Left lung (tissue), 14 donors: ENCODE measurements at places on chromosomes 1 and 21. TPM values are rescaled to one million over a fixed set of nuclear protein-coding genes. Genes with fewer than 3 reads are reported as not detected.

SAMSN1 gene
- polyA plus RNA-seq: 2.5 TPM

PRAMEF17 gene
- not detected for polyA plus RNA-seq

SZRD1 gene
- 92.7 TPM for polyA plus RNA-seq

CASQ2 gene
- 0.72 TPM for polyA plus RNA-seq

SPRR1A gene
- not detected for polyA plus RNA-seq

ASAP3 gene
- 43.7 TPM for polyA plus RNA-seq

A3GALT2 gene
- polyA plus RNA-seq: not detected

DPT gene
- 0.77 TPM for polyA plus RNA-seq

COL11A1 gene
- polyA plus RNA-seq: 78.1 TPM

NEK2 gene
- 30.4 TPM for polyA plus RNA-seq

CR1 gene
- polyA plus RNA-seq: 0.66 TPM

AIRE gene
- polyA plus RNA-seq: 0.21 TPM

LDLRAD1 gene
- 5.0 TPM for polyA plus RNA-seq

NMNAT2 gene
- polyA plus RNA-seq: 2.9 TPM

TMEM125 gene
- 37.8 TPM for polyA plus RNA-seq

NDUFS2 gene
- 162 TPM for polyA plus RNA-seq

PAQR6 gene
- polyA plus RNA-seq: 3.6 TPM

PODN gene
- polyA plus RNA-seq: 10.5 TPM

ADAMTS4 gene
- 1.4 TPM for polyA plus RNA-seq

ELAVL4 gene
- polyA plus RNA-seq: 0.75 TPM

FAM78B gene
- polyA plus RNA-seq: 0.91 TPM

ZBED6 gene
- 15.7 TPM for polyA plus RNA-seq

SLC35F3 gene
- 1.4 TPM for polyA plus RNA-seq

NIBAN1 gene
- 16.4 TPM for polyA plus RNA-seq

NPHS2 gene
- polyA plus RNA-seq: not detected

CFHR4 gene
- not detected for polyA plus RNA-seq

MRPL9 gene
- polyA plus RNA-seq: 132 TPM
